Right atrium auricular region (tissue), 2 donors: ENCODE measurements at places on chromosomes 12 and 14.

- DNase-seq, result no peak
- H3K36me3 ChIP-seq, result no peaks in the 10 kb centered on the region
- no peaks in the 10 kb centered on the region for H3K4me1 ChIP-seq
These were observed 45.2 kb upstream of the FKBP4 start for GRCh38 chr12:2749580-2749979.

DNA sequence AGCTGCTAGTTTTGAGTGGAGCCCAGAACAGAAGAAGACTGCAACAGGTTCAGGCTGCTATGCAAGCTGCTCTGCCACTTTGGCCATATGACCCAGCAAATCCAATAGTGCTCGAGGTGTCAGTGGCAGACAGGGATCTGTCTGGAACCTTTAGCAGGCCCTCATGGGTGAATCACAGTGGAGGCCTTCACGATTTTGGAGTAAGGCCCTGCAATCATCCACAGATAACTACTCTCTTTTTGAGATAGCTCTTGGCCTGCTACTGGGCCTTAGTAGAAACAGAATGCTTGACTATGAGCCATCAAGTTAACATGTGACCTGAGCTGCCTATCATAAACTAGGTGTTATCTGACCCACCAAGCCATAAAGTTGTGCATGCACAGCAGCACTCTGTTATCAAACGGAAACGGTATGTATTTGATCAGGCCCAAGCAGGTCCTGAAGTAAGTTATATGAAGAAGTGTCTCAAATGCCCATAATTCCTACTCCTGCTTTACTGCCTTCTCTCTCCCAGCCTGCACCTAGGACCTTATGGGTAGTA, 116.9 kb upstream of the CCDC196 start:
- no peaks in the 10 kb centered on the region for H3K27me3 ChIP-seq
- H3K36me3 ChIP-seq, result no peaks in the 10 kb centered on the region
- H3K27ac ChIP-seq, result no peak overlapping the region
- DNase-seq, result no peak
- H3K4me3 ChIP-seq, result no peak overlapping the region
- no peaks in the 10 kb centered on the region for H3K4me1 ChIP-seq

GRCh38 chr12:69149270-69149669, 90.1 kb upstream of the CPSF6 start:
- no peak for DNase-seq
- no peaks in the 10 kb centered on the region for H3K4me1 ChIP-seq
- no peak overlapping the region for H3K4me3 ChIP-seq
- H3K36me3 ChIP-seq, result no peaks in the 10 kb centered on the region

GRCh38 chr14:72366619-72367018, 434.4 kb downstream of the RGS6 start:
- H3K4me1 ChIP-seq, result no peaks in the 10 kb centered on the region
- no peak overlapping the region for H3K4me3 ChIP-seq
- no peak for DNase-seq
- H3K27ac ChIP-seq, result no peak overlapping the region
- no peaks in the 10 kb centered on the region for H3K36me3 ChIP-seq

DNA sequence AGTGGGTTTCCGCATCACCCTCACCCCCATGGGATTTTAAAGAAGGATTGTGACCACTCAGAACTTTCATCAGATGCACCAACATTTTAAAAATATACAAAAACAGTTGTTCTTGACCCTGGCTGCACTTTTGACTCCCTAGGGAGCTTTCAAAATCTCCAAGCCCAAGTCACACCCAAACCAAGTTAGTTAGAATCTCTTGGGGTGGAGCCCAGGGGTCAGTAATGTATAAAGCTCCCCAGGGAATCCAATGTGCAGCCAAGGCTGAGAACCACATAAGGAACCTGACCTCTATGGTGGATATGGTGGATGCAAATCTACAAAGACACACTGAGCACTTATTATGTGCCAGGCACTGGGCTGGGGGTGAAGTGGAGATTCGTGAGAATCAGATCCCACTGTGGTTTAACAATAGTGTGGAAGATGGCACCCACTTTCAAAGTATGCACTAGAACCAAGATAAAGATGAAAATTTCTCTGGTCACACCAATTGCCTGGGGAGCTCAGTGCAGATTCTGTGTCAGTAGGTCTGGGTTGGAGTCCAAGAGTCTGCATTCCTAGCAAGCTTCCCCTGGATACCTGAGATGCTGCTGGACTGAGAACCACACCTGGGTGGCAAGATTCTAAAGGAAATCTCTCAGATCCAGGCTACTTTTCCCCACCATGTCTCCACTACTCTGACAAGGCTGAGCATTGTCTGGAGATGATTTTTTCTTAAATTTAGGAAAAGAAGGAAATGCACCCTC, 18.9 kb upstream of the CMKLR1 start:
- no peak for DNase-seq
- H3K27ac ChIP-seq, result no peak overlapping the region
- no peaks in the 10 kb centered on the region for H3K4me1 ChIP-seq
- H3K27me3 ChIP-seq, result no peaks in the 10 kb centered on the region
- no peaks in the 10 kb centered on the region for H3K36me3 ChIP-seq

DNA sequence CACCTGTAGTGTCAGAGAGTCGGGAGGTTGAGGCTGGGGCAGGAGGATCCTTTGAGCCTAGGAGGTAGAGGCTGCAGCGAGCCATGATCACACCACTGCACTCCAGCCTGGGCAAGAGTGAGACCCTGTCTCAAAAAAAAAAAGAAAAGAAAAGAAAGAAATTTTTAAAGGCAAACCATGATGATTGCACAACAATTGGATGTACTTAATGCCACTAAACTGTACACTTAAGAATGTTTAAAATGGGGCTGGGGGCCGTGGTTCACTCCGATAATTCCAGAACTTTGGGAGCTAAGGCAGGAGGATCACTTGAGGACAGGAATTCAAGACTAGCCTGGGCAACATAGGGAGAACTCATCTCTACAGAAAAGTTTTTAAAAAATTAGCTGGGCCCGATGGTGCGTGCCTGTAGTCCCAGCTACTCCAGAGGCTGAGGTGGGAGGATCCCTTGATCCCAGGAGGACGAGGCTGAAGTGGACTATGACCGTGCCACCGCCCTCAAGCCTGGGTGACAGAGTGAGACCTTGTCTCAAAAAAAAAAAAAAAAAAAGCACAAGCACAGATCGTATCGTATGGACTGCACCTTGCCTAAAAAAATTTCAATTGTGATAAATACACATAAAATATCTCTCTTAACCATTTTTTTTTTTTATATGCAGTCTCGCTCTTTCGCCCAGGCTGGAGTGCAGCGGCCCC, 32.7 kb downstream of the JAG2 start:
- no peaks in the 10 kb centered on the region for H3K27me3 ChIP-seq
- H3K27ac ChIP-seq, result no peak overlapping the region
- no peak overlapping the region for H3K4me3 ChIP-seq
- no peak for DNase-seq
- H3K36me3 ChIP-seq, result no peaks in the 10 kb centered on the region
- no peaks in the 10 kb centered on the region for H3K4me1 ChIP-seq

GRCh38 chr12:130521375-130522124, 183.9 kb downstream of the PIWIL1 start:
- no peaks in the 10 kb centered on the region for H3K27me3 ChIP-seq
- no peak overlapping the region for H3K4me3 ChIP-seq
- H3K27ac ChIP-seq, result no peak overlapping the region
- H3K36me3 ChIP-seq, result no peaks in the 10 kb centered on the region

DNA sequence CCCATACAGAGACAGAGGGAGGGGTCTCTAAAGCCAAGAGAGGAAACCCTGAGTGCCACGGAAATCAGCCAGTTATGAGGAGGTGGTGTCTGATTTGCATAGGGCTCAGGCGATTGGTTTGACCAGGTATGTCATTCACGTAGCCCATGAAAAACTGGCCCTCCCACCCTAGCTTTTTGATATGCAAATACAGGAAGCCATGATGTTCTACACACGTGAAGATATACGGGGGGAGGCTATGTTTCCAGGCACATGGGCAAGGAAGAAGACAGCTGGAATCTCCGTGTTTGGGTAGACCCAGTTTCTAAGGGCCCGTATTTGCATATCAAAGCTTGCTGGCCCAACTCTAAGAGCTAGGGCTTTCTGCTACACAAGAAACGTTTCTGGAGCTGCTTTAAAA, 717.8 kb upstream of the SEL1L start:
- H3K27me3 ChIP-seq, result no peaks in the 10 kb centered on the region
- H3K36me3 ChIP-seq, result no peaks in the 10 kb centered on the region
- no peak overlapping the region for H3K4me3 ChIP-seq

DNA sequence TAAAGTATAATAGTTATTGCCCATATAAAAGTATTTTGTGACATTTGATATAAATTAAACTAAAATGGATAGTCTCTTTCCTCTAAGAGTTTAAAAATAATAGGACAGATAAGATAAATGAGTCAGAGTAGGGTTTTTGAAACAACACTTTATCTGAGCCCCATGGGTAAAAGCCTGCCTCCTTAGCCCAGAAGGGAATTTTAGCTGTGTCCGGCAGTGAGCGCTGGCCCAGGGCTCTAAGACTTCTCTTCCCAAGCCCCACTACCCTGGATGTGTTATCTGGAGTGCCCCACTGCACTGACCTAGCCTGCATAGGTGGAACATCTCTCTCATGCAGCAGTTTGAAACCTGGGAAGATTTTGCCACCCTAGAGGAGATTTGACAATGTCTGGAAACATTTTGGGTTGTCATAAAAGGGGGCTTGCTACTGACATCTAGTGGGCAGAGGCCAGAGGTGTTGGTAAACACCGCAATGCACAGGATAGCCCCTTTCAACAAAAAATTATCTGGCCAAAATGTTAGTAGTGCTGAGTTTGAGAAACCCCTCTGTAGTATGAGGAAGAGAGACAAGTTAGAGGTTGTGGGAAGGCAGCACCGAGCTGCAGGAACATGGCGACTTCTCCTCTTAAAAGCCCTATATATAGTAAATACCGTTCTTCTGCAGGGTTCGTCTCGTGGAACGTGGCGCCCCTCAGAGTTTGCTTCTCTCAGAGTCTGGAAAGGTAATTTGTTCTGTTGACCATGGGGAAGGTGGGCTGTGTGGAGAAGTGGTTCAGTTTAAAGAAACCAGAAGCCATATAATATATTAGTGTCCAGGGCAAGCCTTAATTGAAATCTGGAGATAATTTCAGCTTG, 29.3 kb upstream of the ATF1 start:
- DNase-seq, result peak; percentile 50
- peaks cover 86% of the 10 kb centered on the region for H3K36me3 ChIP-seq
- H3K27me3 ChIP-seq, result no peaks in the 10 kb centered on the region
- H3K4me1 ChIP-seq, result no peaks in the 10 kb centered on the region
- no peak overlapping the region for H3K4me3 ChIP-seq

DNA sequence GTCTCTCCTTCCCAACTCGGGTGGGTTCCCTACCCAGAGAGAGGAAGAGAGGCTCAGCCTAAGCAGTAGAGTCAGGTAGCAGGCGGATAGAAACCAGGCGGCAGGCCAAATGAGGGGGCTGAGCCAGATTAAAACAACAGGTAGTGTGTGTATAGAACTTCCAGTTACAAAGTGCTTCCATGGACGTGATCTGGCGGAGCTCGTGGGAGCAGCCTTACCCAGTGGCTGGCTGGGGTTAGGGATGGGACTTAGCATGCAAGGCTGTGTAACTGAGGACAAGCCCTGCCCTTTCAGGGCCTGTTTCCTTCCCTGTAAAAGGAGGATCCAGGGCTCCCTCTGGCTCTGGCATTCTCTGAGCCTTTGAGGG, 8.3 kb downstream of the KRT80 start:
- H3K4me3 ChIP-seq, result no peak overlapping the region
- H3K4me1 ChIP-seq, result peaks cover 62% of the 10 kb centered on the region
- H3K27ac ChIP-seq, result no peak overlapping the region
- H3K36me3 ChIP-seq, result no peaks in the 10 kb centered on the region
- no peak for DNase-seq

DNA sequence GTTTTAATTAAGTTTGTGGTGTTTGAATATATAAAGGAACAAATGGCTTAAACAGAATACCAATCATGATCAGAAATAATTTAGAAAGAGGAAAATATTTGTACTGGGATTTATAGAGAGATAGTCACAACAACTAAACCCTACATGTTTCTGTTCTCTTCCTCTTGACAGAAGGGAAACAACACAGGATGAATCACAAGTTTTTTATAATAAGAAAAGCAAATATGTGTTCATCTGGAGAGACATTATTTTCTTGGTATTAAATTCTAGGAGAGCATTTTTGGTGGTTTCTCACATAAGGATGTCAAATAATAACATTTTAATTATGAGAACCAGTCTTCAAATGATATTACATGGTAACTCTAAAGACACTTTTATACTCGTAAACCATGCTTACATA, 232.9 kb upstream of the PKP2 start:
- no peaks in the 10 kb centered on the region for H3K4me1 ChIP-seq
- no peaks in the 10 kb centered on the region for H3K36me3 ChIP-seq
- H3K4me3 ChIP-seq, result no peak overlapping the region
- H3K27ac ChIP-seq, result no peak overlapping the region
- no peak for DNase-seq

DNA sequence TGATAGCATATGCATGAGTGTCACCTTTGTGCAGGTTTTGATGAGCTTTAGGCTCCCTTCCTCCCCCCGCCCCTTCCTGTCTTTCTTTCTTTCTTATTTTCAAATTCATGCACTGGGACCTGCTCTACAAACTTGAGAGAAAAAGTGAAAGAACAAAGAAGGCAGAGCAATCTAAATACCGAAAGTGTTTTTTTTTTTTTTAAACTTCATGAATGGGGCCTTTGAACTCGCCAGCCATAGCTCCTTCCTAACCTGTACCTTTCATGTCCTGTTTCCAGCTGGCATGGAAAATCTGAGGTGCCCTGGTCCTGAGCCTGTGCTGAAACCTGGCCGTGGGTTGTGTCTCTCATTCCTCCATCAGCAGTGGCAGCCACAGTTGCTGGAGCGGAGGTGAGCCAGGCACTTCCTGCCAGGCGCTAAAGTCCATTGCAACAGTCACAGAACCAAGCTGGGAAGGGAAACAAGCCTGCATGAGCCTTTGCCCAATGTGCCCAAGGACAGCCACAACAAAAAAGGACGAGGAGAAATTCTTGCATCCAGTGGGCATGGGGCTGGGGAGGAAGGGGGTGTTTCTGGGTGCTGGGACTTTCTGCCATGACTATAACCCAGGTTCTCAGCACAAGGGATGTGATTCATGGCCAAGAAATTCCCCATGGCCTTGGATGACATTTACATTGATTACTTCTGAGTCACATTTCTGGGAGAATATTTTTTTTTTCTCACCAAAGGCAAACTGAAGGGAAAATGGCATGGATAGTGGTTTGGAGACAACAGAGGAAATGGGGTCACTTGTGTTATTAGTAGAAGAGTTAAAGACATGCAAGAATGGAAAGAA, 102.7 kb downstream of the TMEM30B start:
- H3K27ac ChIP-seq, result no peak overlapping the region
- no peak for DNase-seq
- H3K4me3 ChIP-seq, result no peak overlapping the region
- H3K36me3 ChIP-seq, result no peaks in the 10 kb centered on the region
- no peaks in the 10 kb centered on the region for H3K4me1 ChIP-seq

- H3K27ac ChIP-seq, result no peak overlapping the region
- no peak overlapping the region for H3K4me3 ChIP-seq
- no peaks in the 10 kb centered on the region for H3K27me3 ChIP-seq
- no peaks in the 10 kb centered on the region for H3K4me1 ChIP-seq
These were observed 53.2 kb downstream of the ATG2B start for GRCh38 chr14:96309896-96310330.

- DNase-seq, result no peak
- no peaks in the 10 kb centered on the region for H3K27me3 ChIP-seq
- H3K4me3 ChIP-seq, result no peak overlapping the region
- H3K4me1 ChIP-seq, result no peaks in the 10 kb centered on the region
These were observed 207.9 kb downstream of the SYNE2 start for GRCh38 chr14:64060648-64061096.

- no peak overlapping the region for H3K4me3 ChIP-seq
- no peak for DNase-seq
- H3K27ac ChIP-seq, result no peak overlapping the region
- H3K27me3 ChIP-seq, result no peaks in the 10 kb centered on the region
These were observed 218.7 kb downstream of the RASSF9 start for GRCh38 chr12:85617307-85618091.
